D721Med (cell line): ENCODE measurements at places on chromosomes 3 and 15.

GRCh38 chr3:150675587-150675986 is 28.1 kb downstream of the ERICH6 start:
- DNase-seq, result no peak

- DNase-seq, result no peak
Observed at GRCh38 chr15:39145854-39146625, 434.8 kb upstream of the THBS1 start.

GRCh38 chr15:35562641-35563040 is 16.7 kb upstream of the DPH6 start:
- DNase-seq, result no peak

- DNase-seq, result no peak
Observed at GRCh38 chr3:196842567-196843434, 24.9 kb upstream of the SENP5 start.

DNA sequence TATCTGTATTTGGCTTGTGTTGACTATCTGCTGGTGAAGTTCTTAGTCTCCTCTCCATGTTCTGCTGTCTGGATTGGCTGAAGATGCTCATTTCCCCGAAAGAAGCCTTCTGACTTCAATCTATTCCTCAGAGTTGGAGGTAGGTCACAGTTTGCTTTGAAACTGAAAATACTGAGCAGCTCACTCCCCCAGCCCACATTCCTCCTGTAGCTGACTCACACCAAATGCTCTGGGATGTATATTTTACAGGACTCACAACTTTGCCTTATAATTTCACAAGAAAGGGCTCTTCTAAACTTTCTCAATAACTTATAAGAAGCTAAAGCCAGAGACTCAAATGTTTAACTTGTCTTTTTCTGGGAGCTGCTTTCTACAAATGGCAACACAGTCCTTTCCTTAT is 36.3 kb upstream of the SNX4 start:
- DNase-seq, result no peak

GRCh38 chr3:106985721-106986120 is 391.5 kb upstream of the CCDC54 start:
- DNase-seq, result no peak

- no peak for DNase-seq
Observed at GRCh38 chr3:76570436-76571057, 469.4 kb upstream of the ROBO2 start.

DNA sequence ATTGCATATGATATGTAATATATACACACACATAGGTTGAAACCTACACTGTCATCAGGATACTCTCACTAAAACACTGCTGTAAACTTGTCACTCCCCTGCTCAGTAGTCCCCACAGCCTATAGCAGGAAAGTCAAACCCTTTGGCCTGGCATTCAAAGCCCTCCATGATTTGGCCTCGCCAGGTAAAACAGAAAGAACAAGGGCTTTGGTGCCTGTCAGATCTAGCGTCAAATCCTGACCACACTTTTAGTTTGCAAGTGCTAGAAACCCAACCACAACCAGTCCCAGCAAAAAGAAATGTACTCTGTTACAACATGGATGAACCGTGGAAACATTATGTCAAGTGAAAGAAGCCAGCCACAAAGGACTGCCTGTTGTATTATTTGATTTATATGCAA is 11.4 kb downstream of the CRABP1 start:
- DNase-seq, result no peak

- DNase-seq, result no peak
Observed at GRCh38 chr3:53726643-53727042, 119.6 kb downstream of the CHDH start.

DNA sequence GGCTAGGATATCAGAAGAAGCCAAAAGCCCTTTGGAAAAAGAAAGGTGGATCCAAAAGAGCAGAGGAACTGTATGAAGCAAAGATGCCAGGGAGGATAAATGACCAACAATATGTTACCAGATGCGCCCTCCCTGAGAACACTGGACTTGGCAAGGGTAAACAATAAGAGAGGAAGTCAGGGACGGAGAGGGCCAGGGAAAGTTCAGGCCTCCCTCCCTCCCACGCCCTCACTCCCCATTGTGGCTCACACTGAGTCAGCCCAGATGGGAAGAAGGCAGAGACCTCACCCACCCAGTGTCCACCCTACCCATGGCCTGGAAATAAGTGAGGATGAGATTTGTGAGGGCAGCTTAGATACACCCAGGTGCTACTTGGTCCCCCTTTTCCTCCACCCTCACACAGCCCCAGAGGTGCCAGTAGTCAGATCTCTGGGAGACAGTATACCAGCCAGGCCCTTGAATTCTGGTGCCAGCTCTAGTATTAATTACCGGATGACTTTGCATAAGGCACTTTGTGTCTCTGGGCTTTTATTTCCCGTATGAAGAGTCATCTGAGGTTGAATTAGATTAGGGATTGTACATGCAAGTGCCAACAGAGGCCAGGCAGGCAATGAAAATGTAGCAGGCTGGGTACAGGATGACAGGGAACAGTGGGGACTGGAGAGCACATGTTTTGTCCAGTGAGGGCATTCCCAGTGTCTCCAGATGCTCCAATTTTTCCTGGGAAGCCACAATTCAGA is 35.1 kb upstream of the FRMD4B start:
- no peak for DNase-seq
